ENCODE measurements at places on chromosomes 2 and 18.
A peak's percentile ranks its signal among the peaks of the same experiment; 100 is the strongest.

DNA sequence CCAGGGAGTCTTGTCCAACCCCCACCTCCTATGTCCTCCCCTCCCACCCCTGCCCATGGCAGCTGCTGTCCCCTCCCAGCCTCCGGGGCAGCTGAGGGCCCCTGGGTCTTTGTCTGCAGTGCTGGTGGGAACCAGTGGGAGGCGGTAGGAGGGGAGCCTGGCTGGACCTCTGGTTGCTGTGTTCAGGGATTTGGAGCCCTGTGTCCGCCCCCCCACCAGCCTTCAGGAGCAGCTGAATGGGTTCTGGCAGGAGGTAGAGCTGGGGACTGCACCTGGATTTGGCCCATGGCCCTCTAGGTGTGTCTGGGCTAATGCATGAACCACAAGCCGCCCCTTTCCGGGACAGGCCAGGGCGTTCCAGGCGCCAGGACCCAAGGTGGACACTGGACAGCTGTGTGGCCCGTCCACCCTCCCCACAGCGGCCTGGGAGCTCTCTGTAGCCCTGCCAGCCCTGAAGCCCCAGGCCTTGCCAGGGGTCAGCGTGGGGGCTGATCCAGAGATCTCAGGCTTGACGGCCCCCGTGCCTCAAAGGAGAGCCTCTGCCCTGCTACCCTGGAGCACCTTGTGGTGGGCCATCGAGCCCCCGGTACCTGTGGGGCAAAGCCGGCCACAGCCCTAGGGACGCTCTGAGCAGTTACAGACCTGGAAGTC is 25.4 kb downstream of the GPC1 start:
- no peak for DNase-seq

DNA sequence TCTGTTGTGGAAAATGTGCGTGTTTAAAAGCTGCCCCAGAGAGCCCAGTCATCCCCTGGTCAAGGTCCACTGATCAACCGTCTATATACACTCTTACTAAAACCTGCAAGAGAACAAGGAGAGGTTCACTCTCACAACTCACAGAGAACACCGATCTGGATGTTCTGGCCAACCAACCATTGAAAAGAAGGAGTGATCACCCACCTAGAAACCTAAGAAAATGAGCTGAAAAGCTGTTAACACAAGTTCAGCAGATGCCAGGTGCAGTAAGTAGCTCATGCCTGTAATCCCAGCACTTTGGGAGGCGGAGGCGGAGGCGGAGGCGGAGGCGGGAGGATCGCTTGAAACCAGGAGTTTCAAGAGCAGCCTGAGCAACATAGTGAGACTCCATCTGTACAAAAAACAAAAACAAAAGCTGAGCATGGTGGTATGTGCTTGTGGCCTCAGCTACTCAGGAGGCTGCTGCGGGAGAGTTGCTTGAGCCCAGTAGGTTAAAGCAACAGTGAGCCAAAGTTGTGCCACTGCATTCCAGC is 14.5 kb downstream of the ATG16L1 start:
- DNase-seq, result no peak

- no peak for DNase-seq
Measured at GRCh38 chr2:149058936-149059335, 20.4 kb downstream of the LYPD6B start.

DNA sequence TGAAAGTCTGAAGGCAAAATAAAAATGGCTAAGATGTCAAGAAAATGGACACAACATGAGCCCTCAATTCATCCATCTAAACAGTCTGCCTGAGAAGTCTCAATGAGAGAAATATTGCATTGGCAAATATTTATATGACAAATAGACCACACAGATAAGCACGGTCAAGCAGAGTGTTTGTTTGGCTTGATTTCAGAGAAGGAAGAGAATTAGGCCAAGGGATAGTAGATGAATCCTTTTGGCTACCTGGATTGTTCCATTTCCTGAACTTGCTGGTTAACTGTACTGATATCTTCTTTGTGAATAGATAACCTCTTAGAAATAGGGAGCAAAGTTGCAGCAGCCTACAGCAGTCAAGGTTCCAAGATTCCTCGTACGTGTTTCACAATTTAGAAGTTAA is 129.6 kb downstream of the RBMS1 start:
- DNase-seq, result no peak

DNA sequence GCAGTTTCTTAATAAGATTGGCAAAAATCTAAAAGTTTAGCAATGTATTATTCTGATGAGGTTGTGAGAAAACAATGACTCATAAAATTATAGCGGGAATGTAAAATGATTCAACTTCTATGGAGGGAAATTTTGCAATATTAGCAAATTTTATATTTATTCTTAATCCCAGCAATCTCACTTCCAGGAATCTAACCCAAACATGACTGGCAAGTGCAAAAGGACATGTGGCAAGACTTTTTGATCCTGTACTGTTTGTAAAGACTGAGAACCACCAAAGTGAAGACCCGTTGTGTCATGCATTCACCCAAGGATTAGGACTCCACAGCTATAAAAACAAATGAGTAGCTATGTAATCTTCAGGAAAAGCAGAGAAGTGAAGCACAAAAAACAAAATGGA is 234.8 kb upstream of the KYNU start:
- DNase-seq, result no peak

- DNase-seq, result no peak
Measured at GRCh38 chr2:218180467-218181114, 13.8 kb upstream of the CXCR1 start.

DNA sequence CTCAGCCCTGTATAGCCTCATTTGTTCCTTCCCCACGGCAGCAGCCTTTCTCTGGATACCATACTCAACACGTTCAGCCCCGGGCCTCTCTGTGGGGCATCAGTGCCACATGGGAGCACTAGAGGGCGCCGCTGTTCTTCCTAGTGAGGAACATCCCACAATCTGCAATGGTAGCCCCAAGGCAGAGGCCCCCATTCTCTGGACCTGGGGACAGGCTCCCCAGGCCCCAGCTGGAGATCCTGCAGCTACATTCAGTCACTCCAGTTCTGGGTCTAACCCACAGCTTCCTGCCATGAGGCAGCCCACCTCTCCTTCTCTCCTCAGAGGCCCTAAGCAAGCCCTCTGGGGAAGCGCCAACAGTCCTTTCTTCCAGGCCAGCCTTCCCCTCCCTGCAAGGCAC is 14.2 kb upstream of the SFXN5 start:
- DNase-seq, result peak; percentile 55

GRCh38 chr2:206004004-206004693 is 81.8 kb downstream of the INO80D start:
- DNase-seq, result no peak

- no peak for DNase-seq
Measured at GRCh38 chr2:111100087-111100764, 20.5 kb upstream of the BCL2L11 start.

DNA sequence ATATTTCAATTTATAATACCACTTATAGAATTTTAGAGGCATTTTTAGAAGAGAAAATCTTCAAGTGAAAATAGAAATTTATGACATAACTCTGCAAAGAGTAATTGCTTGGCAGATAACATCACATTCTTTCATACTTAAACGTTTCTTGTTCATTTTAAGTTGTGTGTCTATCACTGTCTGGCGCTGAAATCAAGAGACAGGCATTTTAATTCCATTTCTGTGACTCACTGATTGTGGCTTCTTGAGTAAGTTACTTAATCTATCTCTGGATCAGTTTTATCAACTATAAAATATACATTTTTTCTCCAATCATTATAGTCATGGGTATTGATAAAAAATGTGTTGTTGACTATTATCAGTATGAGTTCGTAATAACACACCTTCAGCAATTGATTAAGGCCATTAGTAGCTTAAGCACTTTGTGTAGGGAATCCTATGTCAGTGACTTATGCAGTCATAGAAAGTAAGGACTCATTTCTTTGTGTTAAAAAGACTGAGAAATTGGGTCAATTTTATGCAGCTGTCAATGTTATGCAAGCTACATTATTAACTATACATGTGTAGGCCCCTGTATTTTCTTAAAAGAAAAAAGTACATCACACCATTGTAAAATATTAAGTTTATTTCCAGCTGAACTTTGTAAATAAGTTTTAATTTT is 497.3 kb downstream of the CCDC85A start:
- no peak for DNase-seq

DNA sequence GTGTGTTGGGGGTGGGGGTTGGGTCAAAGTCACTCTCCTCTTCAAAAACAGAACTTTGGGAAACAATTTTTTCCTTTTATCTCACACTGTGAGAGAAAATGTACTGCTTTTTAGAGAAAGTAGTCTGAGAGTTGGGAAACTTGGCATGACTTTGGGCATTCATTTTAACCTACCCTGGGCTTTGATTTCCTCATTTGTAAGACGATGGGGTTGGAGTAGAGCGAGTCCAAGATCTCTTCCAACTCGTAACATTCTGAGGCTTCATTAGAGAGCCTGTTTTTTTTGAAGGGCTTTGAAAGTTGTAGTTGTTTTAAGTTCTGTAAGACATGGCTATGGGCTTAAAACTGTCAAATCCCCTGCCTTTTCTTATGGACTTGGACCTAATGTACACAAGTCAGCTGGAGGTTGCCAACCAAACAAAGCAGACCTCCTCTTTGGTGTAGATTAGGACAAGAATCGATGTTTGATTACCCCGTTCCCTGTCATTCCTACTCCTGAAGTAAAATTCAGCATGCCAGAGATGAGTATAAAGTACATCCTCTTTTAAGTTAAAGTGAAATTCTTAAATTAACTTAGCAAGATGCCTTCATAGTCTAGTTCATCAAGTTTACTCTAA is 8.4 kb downstream of the PHLPP1 start:
- DNase-seq, result no peak
